Gastroesophageal sphincter (tissue), 4 donors: ENCODE measurements at places on chromosomes 3 and 15. TPM values are rescaled to one million over a fixed set of nuclear protein-coding genes. Genes with fewer than 3 reads are reported as not detected.
A peak's percentile ranks its signal among the peaks of the same experiment; 100 is the strongest.

DNA sequence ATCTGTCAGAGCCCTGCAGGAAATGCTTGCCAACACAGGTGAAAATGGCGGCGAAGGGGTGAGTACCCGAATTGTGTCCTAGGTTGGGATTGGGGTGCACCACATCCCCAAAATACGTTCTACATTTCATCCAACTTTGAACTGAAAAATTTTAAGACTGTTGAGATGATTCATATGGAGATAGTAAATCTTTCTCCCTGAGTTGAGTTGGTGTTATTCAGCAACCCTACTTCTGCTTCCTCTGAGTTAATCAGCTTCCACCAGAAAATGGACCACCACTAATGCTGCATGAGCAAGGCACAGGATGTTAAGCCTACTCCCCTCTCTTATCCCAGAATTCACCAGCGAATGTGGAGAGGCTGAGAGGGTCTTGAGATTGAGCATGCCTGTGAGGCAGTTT lies 192.9 kb downstream of the RYR3 start:
- ATAC-seq: no peak

PARP15 gene
- total RNA-seq: 2.7 TPM

- ATAC-seq: peak; percentile 92
Observed at GRCh38 chr15:84748274-84749110, at the start of gene ZNF592. TSS of gene ZNF592 (plus strand) at chr15:84748592. CDS start at chr15:84782676, 34,084 bp downstream.

XCR1 gene
- not detected for total RNA-seq

DNA sequence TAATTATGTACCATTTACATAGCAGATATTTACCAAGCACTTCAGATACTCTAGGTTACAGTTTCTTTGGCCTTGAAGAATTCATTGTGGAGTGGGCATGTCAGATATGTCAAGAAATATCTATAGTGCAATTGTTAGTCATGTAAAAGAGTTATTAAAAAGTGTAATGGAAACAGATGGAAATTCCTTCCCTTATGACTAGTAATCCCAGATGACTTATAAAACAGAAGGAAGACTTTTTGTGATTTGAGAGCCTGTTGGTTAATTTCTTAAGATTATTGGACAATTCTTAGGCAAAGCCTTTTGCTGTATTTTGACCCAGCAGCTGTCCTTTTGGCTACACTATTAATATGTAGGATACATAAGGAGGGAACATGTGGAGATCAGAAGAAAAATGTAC lies 708.9 kb upstream of the NECTIN3 start:
- ATAC-seq: no peak

GOLGA8S gene
- 0.40 TPM for total RNA-seq

- no peak for ATAC-seq
Observed at GRCh38 chr15:76451540-76451939, 115.0 kb downstream of the ISL2 start.

TRIM59 gene
- total RNA-seq: 2.2 TPM

DNA sequence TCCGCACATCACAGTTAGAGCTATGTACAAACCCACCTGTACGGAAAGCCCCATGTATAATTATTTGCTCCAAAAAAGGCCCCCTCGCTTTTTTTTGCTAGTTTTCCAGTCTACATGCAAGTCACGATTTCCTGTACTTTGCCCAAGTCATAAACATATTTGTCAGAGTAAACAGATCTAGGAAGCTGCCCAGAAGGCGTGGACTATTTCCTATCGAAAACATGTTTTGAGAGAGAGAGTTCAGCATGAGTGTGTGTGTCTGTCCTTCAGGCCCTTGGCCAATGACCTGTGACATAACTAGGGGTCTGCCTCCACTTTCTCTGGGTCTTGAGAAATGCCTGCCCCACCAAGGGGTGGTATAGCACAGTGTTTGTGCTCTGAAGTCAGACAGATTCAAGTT lies 72.7 kb upstream of the HACD2 start:
- no peak for ATAC-seq

PML gene
- total RNA-seq: 24.1 TPM

DNA sequence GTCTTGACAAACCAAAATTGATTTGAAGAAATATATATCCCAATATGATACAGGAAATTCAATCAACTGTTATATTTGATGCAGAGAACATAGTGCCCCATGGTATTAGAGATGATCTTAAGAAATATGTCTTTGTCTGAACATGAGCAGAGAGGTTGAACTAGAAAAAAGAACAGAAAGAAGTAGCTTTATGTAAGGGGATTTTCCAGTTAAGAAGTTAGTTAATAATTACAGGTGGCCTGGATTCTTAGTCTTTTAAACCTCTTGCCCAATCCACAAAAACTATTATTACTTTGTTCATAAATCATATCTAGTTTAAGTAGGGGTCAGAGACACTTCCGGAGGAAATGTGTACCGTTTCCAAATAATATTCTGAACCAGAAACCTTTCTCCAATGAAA lies 1186.7 kb upstream of the EPHA6 start:
- no peak for ATAC-seq

GRCh38 chr3:40718681-40719080 lies 193.9 kb downstream of the ZNF621 start:
- no peak for ATAC-seq

DNA sequence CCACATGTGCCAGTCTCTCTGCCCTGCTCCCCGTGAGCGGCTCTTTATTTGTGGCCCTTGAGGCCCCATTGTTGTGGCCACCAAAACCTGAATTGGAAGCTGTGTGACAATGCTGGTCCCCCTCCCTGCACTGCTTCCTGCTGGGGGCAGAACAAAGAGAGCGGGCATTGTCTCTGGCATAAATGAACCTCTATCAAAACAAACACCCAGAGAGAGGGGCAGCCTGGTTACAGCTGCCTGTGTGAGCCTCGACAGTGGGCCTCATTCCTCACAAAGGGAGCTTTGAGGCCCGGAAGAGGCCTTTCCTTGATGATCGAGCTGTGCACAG lies 152.9 kb downstream of the IGF1R start:
- ATAC-seq: no peak

GRCh38 chr15:49718234-49718633 lies 97.4 kb downstream of the DTWD1 start:
- ATAC-seq: peak; percentile 74

GRCh38 chr3:124396339-124396950 lies 333.8 kb upstream of the UMPS start:
- no peak for ATAC-seq

- ATAC-seq: no peak
Observed at GRCh38 chr3:24349367-24350019, 145.2 kb downstream of the THRB start.

GRCh38 chr3:67357610-67358458 lies 296.6 kb downstream of the SUCLG2 start:
- ATAC-seq: no peak

CHST13 gene
- not detected for total RNA-seq

DNA sequence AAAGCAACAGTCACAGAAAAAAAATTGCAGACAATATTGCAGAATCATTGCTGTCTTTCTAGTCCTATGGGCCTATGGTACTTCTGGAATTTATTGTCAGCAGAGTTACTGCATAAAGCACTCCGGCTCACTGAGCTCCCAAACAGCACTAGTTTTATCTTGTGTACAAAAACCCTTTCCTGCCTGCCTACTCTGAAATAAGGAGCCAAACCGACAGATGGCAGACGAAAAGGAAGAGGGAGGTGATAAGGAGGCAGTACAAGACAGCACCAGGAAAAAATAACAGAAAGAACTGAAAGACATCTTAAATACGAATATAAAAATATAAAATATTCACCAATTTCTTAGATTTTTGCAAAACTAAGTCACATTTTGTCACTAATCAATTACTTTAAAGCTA lies 15.6 kb downstream of the HERC1 start:
- ATAC-seq: no peak

PPP1R14D gene
- total RNA-seq: not detected

MED12L gene
- total RNA-seq: 0.12 TPM

- ATAC-seq: no peak
Observed at GRCh38 chr3:192830291-192831110, 87.2 kb downstream of the MB21D2 start.

DNA sequence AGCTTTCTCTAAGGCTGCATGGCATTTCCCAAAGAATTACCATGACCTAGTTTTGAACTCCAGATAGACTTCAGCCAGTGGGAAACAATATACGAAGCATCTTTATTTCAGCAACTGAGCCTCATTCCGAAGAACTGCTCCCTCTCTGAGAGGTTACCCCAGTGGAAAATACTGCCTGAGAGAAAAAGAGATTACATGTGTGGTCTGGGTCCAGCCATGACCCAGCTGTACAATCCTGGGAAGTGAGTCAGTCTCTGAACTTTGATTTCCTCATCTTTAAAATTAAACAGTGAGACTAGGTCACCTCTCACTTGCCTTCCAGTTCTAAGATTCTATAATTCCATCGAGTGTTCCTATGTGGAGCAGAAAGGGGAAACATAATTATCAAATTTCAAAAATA lies 42.4 kb downstream of the TNIK start:
- ATAC-seq: peak; percentile 86

TNNC1 gene
- total RNA-seq: not detected

- ATAC-seq: no peak
Observed at GRCh38 chr3:40047406-40047805, 238.0 kb downstream of the MYRIP start.

- ATAC-seq: no peak
Observed at GRCh38 chr3:171830518-171830875, 12.7 kb upstream of the TMEM212 start.

GLDN gene
- 3.9 TPM for total RNA-seq

FEZF2 gene
- not detected for total RNA-seq

- peak; percentile 88 for ATAC-seq
Observed at GRCh38 chr3:57068437-57069089, 8.1 kb downstream of the SPATA12 start.

DNA sequence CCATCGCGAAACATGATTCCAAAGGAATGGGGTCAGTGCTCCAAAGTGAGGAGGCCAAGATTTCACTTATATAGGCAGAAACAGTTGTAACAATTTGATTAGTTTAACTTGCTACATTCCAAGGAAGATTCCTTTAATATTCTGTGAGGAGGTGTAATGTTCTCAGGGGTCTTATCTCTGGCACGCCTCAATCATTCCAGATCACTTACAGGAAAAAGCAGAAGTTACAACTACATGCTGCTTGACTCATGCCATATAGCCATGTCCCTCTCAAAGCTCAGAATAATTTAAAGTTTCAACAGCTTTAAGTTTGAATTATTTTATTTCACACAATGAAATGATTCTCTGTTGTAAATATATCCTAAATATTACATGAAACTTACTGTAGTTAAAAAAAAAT lies 3.5 kb upstream of the FYTTD1 start:
- no peak for ATAC-seq

FOXL2 gene
- not detected for total RNA-seq

DNA sequence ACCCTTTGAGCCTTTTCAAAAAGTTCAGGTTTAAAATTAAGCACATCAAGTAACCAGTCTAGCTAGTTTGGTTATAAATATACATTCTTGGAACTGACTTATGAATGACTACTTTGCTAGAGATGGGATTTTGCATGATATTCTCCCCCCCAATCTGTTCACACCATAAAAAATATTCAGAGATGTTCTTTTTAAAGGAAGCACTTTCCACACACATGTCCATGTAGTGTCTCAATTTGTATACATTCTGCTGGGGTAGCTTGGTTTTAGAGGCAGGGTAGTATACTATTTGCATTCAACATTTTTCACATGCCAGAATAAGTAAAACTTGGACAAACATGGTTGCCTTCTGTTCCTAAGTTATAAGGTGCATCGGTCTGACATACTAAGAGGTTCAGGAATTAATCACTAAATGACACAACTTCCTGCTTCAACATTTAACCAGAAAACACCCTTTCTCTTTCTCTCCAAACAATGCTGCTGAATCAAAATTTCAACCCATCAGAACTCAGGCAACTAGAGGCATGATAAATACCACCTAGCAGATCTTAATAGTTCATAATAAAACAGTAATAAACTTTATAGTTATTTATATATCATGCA lies 57.0 kb downstream of the SUMF1 start:
- no peak for ATAC-seq

DNA sequence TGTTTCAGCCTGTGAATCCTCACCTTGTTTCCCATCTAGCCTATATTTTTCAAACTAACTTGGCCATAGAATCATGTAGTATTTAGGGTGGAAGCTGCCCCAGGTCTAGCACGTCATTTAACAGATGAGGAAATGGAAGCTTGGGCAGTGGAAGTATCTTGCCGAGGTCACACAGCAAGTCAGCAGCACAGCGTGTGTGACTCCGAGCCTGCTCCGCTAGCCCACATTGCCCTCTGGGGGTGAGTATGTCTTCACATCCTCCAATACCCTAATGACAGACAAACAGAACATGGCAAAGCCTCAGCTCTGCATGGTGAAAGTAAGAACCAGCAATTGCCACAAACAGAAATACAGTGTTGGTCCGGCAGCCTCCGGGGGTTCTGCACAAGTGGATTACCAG lies 2.2 kb upstream of the CCR5 start:
- peak; percentile 78 for ATAC-seq

MEIS2 gene
- 85.6 TPM for total RNA-seq

DNA sequence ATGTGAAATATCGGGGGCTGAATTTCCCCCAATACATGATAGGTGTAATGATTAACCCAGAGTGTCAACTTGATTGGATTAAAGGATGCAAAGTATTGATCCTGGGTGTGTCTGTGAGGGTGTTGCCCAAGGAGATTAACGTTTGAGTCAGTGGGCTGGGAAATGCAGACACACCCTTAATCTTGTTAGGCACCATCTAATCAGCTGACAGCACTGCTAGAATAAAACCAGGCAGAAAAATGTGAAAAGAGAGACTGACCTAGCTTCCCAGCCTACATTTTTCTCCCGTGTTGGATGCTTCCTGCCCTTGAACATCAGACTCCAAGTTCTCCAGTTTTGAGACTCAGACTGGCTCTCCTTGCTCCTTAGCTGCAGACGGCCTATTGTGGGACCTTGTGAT lies 247.8 kb downstream of the OTOL1 start:
- no peak for ATAC-seq

DNA sequence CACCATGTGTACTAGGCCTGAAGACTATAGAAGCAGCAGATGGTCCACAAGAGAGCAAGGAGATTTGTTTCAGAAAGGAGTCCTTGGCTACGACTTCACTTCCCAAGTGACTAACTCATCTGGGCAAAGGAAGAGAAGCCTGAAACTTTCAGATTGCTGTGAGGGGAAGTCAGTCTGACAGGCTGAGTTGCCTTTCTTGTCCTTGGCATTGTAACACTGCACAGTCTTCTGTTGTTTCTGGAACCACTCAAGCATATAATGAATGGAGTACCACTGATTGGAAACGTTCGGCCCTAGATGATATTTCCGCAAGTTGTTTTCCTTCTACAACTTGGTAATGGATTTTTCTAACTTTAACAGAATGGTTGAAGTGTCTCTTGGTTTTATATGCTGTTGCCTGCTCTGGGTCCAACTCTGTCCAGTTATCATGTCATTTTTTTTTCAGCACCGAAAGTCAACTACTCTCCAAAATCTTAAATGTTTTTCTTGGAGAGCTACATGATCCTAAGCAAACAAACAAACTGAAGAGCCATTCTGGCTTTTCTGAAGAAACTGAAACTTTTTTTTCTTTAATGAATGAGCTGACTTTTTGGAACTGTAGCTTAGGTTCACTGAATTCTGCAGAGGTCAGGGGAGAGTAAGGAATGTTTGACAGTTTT lies 685.7 kb downstream of the MECOM start:
- ATAC-seq: peak; percentile 62

- ATAC-seq: no peak
Observed at GRCh38 chr3:29346828-29347227, 66.0 kb downstream of the RBMS3 start.
